ENCODE measurements at places on chromosomes 1 and 21.

DNA sequence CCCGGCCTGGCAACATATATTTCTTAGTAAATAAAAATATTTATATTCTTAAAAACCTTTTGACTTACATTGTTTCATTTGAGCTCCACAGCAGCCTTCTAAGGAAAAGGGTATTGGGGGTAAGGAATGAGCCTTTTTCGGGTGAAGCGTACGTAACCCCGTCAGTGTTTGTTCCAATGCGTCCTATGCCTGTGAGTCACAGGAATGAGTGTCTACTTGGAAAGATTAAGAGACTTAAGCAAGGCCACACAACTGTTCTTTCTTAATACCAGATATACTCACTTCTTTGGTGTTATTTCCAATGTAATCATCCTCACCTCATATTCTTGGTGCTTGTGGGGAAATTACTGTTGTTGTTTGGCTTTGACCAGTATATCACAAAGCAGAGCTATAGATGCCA is 22.7 kb downstream of the WDTC1 start:
- no peak for DNase-seq

DNA sequence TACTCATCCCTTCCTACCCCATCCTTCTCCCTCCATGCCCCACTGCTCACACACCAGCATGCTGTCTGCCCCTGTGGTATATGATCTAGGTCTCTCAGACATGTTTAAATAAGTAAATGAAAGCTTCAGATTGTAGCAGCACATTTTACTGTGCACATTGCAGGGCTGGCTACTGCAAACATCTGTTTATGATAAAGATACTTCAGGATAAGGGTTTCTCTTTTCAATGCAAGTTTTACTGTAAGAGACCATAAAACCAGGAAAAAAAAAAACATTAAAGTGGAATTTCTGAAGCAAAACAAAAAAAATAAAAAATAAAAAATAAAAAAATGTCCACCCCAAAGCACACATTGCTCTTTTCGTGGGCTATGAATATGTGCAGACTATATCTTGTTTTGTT is 184.4 kb downstream of the USH2A start:
- DNase-seq = no peak

GRCh38 chr1:113859478-113860175 is 11.9 kb downstream of the PTPN22 start:
- no peak for DNase-seq

DNA sequence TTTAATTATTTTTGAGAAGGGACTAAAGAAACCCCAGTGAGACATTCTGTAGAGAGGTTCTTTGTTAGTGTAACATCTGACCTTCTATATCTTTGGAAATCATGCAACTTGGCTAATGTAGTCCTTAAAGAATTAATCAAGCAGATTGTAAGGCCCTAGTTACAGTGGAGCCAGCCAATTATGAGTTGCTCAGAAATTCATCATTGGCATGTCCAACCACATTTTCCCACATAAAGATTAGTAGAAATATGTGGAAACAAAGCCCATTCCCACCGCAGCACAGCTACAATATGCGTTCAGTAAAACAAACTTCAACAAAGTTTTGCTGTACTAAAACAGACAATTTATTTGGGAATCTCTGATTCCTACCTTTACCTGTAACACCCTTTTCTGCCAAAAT is 27.8 kb downstream of the WNT2B start:
- no peak for DNase-seq

DNA sequence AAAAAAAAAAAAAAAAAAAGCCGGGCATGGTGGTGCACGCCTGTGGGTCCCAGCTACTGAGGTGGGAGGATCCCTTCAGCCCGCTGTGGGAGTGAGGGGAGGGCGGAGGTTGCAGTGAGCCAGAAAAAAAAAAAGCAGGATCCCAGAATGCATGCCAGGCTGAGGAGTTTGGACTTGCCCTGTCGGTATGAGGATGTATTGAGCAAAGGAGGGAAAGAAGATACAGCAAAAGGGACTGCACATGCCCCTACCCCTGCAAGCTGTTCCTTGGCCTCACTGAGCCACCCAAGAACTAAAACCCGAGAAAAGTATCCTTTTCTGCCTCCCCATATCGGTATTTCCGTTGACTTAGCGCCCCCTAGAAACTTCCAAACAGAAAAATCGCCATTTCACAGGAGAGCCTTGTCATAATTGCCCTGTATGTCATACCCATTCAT is 1.3 kb upstream of the GPATCH4 start:
- no peak for DNase-seq
